ENCODE measurements at places on chromosomes 12 and 14.

GRCh38 chr14:47392326-47392725 lies 283.1 kb downstream of the MDGA2 start:
- no peak for DNase-seq

GRCh38 chr12:108401964-108402363 lies 62.9 kb upstream of the CMKLR1 start:
- DNase-seq = no peak

DNA sequence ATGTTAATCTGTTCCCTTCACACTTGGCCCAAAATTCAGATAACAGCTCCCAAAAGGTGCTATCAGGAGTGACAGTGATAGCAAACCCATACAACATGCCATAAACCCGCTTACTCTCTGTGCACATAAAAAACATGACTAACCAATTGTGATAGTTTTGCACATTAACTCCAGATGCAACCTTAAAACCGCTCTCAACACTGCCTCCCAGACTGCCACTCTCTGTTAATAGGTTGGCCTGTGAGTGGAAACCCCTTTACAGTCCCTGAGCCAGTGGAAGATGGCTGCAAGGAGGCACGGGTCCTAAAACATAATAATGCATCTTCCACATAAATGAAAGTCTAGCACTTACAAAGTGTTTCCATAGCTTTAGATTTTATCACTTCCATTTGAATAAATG lies 12.0 kb upstream of the TMTC1 start:
- DNase-seq = no peak

DNA sequence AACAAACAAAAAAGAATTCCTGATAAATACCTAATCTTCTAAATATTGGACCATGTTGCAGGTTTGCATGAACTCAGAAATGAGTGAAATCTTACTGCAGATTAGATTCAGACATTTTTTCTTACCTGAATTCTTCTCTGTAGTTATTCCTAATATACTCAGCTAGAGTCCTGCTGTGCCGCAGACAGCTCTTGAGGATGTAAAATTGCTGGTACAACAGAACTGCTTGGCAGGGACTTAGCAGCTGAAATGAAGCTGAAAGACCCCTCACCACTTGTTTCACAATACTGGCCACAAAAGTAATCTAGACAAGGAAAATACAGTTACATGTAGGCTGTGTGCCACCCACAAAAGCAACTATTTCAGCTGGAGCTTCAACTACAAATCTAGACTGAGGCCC lies 48.3 kb upstream of the KICS2 start:
- DNase-seq = no peak

- no peak for DNase-seq
Measured at GRCh38 chr14:24083462-24083861, 10.6 kb upstream of the PCK2 start.

DNA sequence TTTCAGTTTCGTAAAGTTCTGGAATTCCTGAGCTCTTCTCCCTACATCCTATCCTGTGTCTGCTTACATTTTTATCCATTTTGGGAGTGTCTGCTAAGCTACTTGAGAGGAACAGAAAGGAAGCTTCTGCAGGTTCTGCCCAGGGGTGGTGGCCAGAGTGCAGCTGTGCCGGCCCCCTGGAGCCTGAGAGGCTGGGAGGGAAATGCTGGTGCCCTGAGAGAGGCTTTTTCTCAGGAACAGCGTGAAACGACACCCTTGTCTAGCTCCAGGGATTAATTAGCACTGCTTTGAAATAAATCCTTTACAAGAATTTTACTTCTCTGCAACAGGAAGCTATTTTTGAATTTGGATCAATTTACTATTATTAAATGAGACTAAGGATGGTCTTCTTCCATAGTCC lies 165.4 kb downstream of the SLC15A5 start:
- DNase-seq = no peak

DNA sequence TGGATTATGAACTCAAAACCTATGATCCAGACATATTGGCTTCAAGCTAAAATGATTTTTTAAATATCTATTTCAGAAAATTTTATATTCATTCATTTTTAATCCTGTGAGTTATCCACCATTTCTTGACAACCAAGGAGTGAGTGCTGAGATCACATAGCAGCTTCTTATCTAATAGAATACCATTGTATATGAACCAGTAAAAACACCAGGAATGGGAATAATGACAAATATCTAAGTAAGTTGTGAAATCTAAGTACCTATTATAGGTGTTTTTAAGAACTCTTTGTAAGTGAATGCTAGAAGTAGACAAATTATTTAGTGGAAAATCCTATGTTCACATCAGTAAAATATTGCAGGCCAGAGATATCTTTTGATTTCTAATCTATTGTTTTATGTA lies 8.2 kb downstream of the LUM start:
- DNase-seq = no peak

GRCh38 chr14:103108749-103109207 lies 14.3 kb downstream of the EXOC3L4 start:
- no peak for DNase-seq

GRCh38 chr12:118714051-118714460 lies 267.3 kb upstream of the SRRM4 start:
- DNase-seq = no peak

DNA sequence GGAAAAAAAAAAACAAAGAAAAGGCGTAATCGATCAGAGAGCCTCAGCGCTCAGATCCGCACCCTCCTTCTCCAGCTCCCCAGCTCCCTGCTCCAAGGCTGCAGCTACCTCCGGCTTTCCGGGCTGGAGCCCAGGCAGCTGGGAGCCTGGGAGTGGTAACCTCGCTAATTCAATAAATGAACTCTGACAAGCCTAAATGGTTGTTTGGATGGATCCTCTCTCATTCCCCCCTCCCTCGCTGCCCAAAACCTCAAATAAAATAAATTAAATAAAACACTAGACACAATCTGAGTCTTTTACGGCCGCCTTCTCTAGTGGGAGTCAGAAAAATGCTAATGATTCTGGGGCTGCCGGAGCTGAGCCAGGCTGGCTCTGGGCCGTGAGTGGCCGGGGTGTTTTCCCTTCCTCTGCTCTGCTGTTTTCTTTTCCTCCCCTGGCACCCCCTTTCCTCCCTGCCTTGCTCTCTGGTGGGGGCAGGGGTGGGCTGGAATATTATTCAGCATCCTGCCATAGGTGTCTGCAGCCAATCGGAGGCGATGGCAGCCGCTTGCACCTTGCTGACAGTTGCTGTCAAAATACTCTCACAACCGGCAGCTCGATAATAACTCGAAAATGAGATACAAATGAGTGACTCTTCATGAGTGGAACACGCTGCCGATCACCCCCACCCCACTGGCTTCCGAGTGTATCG lies 76.1 kb downstream of the RBM19 start:
- DNase-seq = no peak

DNA sequence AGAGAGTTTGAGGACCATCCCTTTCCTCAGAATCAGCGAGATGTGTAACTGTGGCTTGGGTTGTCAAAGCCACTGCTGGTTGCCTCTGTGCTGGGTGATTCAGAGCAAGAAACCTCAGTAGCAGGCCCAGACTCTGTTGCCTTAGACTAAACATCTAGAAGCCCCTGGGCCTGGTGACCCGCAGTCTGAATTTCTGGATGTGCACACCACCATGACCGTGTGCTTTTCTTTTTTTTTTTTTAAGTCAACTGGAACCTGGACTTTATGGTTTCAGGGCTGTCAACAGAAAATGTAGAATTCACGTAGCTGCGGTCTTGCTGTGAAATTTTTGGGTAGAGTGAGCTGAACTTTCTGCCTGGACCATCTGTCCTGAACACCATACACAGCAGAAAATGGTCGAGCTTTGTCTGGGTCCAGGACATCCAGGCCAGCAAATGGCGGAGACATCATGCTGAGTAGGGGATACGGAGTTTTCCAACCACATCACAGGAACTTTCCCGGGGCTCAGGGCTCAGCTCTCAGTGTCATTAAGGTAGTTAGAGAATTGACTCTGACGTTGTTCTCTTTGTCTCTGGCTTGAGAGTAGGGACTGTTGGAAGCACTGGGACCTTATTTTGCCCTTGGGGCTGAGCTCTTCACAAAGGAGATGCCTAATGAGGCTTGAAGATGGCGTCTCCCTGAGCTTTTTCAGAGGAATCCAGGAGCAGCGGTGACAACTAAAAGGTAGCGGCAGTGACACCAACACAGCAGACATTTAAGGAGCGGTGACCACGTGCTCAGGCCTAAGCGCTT lies 23.0 kb upstream of the BATF start:
- no peak for DNase-seq

- no peak for DNase-seq
Measured at GRCh38 chr12:129571901-129572494, 331.8 kb downstream of the TMEM132D start.

GRCh38 chr12:789852-790563 lies 37.6 kb downstream of the WNK1 start:
- no peak for DNase-seq

DNA sequence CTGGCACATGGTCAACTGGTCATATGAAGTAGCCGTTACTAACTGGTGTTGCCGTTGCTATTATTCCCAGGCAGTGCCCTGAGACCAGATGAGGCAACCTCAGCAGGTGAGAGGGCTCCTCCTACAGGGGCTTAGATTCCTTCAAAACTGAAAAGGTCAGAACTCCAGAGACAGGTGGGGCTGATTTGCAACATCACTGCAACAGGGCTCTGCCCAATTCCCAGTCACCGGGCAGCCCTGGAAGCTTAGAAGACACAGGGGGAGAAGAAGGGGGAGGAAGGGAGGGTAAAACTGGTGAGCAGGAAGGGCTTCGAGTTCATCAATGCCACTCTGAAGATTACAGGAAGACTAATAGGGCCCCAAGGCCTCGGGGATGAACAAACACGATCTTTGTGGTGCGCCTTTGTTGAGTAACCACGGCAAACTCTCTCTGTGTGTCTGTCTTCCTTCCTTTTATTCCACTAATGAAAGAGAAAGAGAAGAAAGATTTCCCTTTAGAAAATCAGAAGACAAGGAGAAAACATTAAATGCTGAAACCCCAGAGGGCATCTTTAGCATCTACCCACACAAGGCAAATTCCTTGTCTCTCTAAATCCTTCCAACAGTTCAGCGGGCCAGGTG lies 749.1 kb upstream of the TBX3 start:
- DNase-seq = no peak

DNA sequence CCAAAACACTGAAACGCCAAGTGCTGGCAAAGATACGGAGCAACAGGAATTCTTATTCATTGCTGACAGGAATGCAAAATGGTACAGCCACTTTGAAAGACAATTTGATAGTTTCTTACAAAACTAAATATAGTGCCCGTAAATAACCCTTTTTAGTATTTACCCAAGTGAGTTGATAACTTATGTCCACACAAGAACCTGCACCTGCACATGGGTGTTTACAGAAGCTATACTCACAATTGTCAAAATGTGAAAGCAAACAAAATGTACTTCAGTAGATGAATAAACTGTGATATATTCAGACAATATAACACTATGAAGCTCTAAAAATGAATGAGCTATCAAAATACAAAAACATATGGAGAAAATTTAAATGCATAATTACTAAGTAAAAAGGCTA lies 86.6 kb downstream of the ATXN7L3B start:
- no peak for DNase-seq

GRCh38 chr12:104767261-104767660 lies 190.8 kb downstream of the SLC41A2 start:
- no peak for DNase-seq

GRCh38 chr14:59028476-59029202 lies 159.8 kb upstream of the DAAM1 start:
- DNase-seq = no peak

GRCh38 chr14:34007902-34008301 lies 57.0 kb upstream of the EGLN3 start:
- DNase-seq = no peak

DNA sequence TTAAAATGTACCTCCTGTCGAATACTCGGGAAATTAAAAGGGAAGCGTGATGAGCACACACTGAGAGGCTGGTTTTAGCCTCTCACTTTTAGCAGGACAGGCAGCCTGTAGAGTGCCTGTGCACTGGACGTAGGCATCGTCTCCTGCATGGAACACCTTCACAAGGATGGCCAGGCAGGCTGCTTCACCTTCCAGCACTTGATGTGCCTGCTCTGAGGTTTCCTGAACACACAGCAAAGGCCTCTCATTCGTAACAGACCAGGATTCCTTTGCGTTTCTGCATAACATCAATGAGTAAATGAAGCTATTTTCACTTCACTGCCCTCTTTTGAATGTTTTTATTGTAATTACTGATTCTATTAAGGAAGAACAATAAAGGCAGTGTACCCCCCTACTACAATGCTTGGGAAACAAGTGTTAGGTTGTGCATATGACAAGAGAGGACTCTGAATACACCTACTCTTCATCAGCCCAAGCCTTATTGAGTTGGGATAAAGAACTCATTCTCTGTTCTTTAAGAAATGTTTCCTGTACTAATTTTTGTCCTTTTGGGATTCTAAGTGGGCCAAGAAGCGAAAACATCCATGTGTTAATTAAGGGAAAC lies 1077.6 kb upstream of the FOXG1 start:
- DNase-seq = no peak

Data from activated T-helper 9 cell treated with anti-CD3 and anti-CD28 coated beads, Interleukin-2, amount 50 U/mL, for 16 hours (primary cell).